ENCODE measurements at places on chromosomes 4 and X.
A peak's percentile ranks its signal among the peaks of the same experiment; 100 is the strongest.

- no peak for DNase-seq
These were observed 421.3 kb downstream of the BCOR start for GRCh38 chrX:39676434-39676833.

DNA sequence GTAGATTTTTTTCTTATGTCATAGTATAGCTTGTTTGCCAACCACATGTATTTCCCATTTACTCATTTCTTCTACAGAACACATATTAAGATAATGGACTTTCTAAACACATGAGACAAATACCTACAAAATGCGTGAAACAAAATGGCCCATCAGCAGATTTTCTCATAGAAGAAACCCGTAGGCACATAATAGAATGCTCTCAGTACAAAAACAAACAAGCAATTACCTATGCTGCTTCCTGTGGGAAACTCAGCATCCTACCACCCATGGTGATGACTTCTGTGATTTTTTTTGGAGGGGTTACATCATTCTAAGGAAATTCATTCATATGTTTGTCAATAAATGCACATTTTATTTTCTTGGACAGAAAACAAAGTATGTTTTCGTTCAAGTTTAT, 343.6 kb downstream of the SPRY1 start:
- DNase-seq: no peak

DNA sequence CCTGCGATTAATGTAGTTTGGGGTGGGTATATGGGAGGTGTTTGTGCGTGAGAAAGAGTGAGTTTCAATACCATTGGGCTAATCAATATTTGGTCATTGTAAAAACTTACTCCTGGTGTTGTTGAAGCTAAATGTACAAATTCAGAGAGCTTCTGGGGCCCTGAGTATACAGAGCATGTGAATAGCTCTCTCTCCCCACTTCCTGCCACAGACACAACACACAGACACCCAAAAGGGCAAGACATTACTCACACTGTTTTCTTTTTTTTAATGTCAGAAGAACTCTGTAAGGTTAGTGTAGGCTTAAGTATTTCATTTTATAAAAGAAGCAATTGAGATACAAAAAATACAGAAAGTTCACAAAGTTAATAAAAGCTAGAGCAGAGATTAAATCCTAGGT, 151.3 kb upstream of the KCNIP4 start:
- DNase-seq: no peak

DNA sequence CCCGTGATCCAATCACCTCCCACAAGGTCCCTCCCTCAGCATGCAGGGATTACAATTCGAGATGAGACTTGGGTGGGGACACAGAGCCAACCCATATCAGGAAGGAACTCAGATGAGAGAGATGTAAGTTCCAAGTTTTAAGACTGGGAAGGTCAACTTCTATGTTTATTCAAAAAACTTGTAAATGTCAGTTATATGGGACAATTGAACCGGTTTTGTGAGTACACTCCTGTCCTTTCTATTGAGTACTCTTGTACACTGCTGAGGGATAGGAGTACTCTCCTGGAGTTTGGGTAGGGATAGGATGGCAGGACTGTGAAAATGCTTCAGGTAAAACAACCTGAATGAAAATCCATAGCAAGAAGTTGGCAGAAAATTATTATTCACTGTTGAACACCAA, 239.1 kb downstream of the ZNF674 start:
- DNase-seq: no peak

DNA sequence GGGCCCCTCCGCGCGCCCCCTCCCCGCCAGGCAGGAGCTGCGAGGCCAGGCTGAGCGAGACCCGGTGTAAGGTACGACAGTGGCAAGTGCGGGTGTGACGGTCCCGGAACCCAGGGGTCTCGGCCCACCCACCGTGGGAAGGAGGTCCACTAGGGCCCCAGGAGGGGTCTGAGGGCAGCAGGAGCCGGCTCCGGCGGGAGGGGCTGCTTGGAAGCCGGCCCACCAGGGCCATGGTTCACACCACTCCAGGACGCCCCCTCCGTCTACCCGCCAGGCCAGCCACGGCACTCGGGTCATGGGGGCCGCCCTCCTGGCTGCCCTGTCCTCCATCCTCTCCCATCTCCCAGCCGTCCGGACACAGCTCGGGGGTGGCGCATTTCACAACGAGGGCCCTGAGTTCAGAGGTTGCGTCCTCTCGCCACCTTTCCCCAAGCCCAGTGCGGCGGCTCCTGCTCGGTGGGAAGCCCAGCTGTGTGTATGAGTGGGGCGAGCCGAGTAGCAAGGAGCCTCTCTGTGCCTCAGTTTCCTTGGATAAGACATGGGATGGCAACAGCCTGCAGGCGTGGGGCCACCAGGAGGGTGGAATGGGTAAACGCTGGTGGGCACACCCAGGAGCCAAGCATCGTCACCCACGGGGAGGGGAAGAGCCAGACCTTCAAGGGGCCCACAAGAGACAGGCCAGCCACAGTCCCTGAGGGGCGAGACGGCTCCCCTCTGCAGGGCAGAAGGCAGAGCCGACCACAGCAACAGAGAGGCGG, 81.3 kb downstream of the FAM53A start:
- no peak for DNase-seq

DNA sequence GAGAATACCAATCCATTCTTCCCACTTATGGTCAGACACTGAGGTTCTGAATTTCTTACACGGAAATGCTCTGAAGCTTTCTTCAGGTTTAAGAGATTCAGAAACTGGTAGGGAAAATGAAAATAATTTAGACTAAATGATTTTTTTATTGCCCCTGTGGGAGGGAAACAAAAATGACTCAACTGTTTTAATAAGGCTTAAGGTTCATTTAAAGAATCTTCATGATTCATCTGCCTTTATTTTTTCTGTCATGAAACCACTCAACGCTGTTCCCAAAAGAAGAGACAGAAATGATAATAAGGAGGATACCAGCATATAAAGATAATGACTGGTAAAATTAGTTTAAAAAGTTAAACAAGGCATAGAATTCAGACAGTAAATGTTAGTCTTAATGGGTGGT, 39.3 kb upstream of the FAM47B start:
- DNase-seq: no peak

- DNase-seq: no peak
These were observed 675.1 kb downstream of the GRXCR1 start for GRCh38 chr4:43567644-43568043.

GRCh38 chr4:184250795-184251669, 33.4 kb upstream of the ENPP6 start:
- DNase-seq: no peak

DNA sequence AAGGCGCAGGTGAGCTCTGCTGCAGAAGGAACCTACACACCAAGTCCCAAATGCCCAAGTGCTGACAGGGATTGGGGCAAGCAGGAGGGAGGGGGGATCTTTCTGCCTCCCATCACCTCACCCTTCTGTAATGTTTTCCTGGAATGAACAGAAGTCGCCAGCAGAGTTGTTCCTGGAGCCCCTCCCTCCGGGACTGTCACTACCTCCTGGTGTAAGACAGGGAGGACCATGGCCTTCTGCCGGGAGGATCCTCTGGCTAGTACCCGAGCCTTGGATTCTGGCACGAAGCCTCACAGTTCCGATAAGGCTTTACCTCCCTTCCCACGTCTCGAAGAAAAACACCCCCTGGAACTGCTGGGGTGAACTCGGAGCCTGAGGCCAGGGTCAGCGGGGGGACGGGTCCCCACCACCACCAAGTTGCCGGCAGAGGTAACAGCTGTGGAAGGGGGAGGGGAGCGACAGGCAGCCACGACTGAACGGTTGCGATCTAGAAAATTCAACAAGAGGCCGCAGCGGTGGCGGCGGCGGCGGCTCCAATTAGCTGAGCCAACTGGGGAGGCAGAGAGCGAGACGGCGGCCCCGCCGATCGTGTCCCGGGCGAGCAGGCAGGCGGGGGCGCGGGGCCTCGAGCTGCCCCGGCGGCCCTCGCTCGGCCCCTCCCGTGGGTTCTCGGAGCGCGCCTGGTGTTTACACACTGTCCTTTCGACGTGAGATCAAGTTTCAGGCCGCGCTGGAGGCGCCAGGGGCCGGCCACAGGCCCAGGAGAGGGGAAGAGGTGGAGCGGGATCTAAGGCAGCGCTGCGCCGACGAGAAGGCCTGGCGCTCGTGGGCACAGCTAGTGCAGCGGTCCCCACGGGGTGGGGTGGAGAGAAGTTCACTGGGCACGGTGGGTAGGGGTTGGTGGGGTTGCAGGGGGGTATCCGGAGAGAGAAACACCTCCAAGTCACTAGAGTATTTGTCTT, 53.7 kb upstream of the BCOR start:
- DNase-seq: no peak

DNA sequence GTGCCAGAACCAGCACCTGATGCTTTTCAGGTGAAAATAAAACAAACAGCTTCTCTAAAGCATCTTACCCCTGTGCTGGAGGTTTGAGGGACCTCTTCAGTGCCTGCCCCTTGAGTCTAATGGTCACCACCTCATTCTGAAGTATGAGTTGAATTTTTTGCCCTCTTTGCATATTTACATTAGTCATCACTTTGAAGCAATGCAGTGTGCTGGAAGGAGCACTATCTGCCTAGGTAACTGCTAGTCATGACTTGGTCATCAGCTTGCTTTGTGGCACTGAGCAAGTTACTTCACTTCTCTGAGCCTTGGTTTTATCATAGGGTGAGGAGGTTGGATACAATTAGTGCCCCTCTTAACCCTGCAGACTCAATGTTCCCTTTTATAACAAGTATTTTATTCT, 44.9 kb downstream of the SPATA18 start:
- DNase-seq: no peak

GRCh38 chr4:52645300-52645699, 13.8 kb downstream of the USP46 start:
- no peak for DNase-seq

- peak; percentile 79 for DNase-seq
These were observed at the start of gene MAP9 for GRCh38 chr4:155376387-155377268. TSS of gene MAP9 (minus strand) at chr4:155376965. CDS start at chr4:155375850, 1,115 bp downstream.

- DNase-seq: no peak
These were observed 6.2 kb downstream of the RTL5 start for GRCh38 chrX:72125331-72126047.

GRCh38 chr4:98468709-98469108, 189.7 kb downstream of the TSPAN5 start:
- no peak for DNase-seq

DNA sequence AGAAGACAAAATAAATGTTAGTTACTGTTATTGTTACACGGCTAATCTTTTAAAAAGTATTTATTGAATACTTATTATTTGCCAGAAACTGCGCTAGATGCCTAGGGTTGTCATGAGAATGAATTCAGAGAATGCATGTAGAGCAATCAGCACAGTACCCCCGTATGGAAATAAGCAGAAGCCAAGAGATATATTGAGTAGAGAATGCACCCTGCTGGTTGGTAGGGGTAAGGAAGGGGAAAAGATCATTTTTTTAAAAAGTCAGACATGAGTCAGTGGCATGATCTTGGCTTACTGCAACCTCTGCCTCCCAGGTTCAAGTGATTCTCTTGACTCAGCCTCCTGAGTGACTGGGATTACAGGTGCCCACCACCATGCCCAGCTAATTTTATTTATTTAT, 13.1 kb upstream of the DRP2 start:
- DNase-seq: no peak

DNA sequence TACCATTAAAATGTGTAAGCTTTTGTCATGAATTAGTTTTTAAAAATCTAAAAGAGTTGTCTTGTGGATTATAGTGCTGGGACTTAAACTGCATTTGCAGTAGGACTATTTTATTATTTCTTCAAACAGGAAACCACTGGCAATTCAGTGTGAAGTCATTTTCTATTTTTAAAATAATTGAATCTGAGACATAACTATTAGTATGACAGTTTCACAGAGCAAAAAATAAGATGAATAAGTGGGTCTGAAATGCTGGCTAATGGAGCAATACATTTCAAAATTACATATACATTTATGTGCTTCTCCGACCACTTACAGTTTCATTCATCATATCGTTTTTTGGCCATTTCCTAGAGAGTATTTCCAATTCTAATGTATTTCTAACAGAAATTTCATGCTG, 75.3 kb upstream of the RAPGEF2 start:
- no peak for DNase-seq

GRCh38 chr4:81039351-81039972, 9.0 kb downstream of the BMP3 start:
- no peak for DNase-seq

- no peak for DNase-seq
These were observed 111.5 kb downstream of the ASB9 start for GRCh38 chrX:15158350-15158735.

DNA sequence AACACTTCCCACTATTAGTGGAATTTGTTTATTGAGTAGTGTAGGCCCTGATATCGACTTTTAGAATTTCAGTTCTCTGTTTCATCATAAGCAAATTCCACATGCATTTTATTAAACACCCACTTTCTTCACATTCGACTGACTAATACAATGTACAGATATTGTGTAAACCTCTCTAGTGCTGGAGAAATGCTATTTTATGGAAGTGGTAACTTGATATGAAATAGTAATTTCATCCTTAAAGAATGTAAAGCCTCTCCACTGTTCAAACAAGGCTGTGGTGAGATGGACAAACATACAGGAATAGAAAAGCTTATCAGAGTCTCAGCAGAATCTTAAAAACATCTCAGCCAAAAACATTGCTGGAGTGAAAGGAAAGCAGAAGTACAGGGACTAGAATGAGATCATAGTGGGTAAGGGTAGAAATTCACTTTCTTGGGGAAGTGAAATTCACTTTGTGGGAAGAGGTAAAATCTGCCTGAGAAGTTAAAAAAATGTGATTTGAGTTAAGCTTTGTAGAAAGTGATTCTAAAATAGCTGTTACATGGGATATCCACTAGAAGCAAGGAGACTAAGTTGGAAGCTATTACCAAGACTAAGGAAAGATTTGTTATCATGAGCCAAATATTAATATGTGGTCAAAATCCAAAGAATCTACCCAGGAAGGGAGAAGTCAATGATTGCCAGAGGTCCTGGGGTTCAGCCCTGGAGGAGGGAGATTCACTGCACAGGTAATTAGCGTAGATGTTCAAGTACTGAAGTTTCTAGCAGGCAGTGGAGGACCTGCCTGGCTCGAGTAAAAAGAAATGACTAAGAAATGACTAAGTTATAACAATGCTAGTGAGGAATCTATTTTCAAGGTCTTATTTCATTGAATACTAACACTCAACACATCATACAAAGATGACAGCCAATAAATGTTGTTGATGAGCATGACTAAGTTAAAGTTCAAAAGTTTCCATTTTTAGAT, 398.3 kb upstream of the FAM47C start:
- no peak for DNase-seq

DNA sequence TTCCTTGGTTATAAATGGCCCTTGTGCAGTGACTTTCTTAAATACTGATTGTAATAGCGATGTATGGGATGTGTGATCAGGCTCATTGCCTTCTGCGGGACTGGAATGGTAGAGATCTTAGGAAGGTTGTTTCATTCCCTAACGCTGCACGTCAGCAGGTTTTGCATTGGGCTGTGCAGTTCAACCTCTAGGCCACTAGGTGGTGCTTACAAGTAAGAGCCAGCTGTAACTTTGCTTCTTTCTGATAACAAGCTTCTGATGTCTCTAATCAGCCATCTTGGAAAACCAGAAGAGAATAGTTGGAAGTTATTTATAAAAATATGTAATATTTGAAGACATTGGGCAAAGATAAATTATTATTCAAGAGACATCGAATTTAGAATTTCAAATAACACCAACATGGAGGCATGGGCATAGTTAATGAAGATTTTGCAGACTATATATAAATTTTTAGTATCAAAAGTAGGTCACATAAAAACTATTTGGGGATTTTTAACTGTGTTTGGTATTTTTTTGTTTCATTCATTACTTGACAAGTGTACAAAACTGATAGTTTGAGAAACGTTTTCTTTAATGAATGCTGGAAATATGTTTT, 339.7 kb upstream of the PCDH7 start:
- DNase-seq: no peak
